ENCODE measurements at places on chromosomes 12 and 14. TPM values are rescaled to one million over a fixed set of nuclear protein-coding genes. Genes with fewer than 3 reads are reported as not detected.
A peak's percentile ranks its signal among the peaks of the same experiment; 100 is the strongest.

DNA sequence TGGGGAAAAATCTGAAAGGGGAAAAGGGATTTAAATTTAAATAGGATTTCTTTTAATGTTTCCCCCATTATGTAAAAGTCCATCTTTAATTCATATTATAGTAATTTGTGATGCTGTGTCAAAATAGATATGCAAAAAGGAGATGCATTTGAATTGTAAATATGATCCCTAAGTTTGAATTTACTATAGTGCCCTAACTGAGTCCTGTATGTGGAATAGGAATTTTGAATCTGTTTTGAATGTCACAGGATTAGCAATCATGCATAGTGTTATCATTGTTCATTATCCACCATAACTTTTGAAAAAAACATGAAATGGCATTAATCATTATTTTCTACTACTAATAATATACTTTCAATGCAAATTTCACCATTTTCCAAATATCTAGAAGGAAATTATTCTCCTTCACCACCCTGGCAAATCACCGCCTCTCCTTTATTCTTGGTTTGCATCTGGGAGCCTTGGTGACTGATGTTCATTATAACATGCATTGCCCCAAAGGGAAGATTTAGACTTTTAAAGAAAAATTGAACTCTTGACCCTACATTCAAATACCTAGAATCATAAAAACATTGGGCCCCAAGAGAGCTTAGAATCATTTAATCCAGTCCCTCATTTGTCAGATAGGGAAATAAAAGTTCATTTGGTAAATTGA lies 341.5 kb upstream of the TMPO start:
- H3K36me3 ChIP-seq, result no peaks in the 10 kb centered on the region
- H3K4me1 ChIP-seq, result no peaks in the 10 kb centered on the region
- no peak overlapping the region for H3K4me3 ChIP-seq
- H3K27ac ChIP-seq, result no peak overlapping the region
- no peaks in the 10 kb centered on the region for H3K27me3 ChIP-seq
- no peak for DNase-seq

DNA sequence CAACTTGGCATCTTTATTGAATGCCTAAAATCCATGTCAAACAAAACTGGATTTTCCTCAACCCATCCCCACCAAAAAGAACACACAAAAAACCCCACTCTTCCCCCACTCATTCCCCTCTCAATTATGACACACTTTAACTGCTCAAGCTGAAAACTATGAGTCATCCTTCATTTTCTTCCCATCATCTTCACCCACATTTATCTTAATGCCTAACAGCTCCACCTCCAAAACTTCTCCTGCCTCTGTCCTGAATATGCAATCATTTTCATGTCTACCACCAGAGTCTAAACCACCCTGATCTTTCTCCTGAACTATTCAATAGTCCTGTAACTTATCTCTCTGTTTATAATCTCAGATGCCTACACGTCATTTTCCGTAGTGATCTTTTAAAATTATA lies 239.7 kb downstream of the BCAT1 start:
- no peaks in the 10 kb centered on the region for H3K36me3 ChIP-seq
- no peak overlapping the region for H3K27ac ChIP-seq
- H3K4me3 ChIP-seq, result no peak overlapping the region
- DNase-seq, result no peak

- H3K4me1 ChIP-seq, result no peaks in the 10 kb centered on the region
- no peaks in the 10 kb centered on the region for H3K27me3 ChIP-seq
- H3K36me3 ChIP-seq, result no peaks in the 10 kb centered on the region
- H3K27ac ChIP-seq, result peak overlapping the region; percentile 26
- DNase-seq, result no peak
Measured at GRCh38 chr14:23377573-23378563, 1.0 kb downstream of the CMTM5 start.

DNA sequence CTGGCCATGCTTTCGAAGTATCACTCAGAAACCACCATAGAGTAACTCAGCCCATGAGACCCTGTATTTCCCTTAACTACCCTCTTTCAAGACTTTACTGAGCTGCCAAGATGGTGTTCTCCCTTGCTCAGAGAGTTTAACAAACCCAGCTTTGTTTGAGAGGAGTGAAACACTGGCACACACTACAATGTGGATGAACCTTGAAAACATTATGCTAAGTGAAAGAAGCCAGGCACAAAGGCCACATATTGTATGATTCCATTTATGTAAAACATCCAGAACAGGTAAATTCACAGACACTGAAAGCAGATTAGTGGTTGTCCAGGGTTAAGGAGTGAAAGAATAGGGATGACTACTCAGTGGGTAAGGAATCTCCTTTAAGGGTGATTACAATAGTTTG lies 18.9 kb downstream of the SERPINA3 start:
- H3K27ac ChIP-seq, result no peak overlapping the region
- H3K27me3 ChIP-seq, result no peaks in the 10 kb centered on the region
- H3K4me1 ChIP-seq, result no peaks in the 10 kb centered on the region
- H3K36me3 ChIP-seq, result no peaks in the 10 kb centered on the region
- H3K4me3 ChIP-seq, result no peak overlapping the region

GRCh38 chr12:93234641-93235040 lies 143.1 kb upstream of the NUDT4 start:
- peaks cover 6% of the 10 kb centered on the region for H3K4me1 ChIP-seq
- H3K36me3 ChIP-seq, result no peaks in the 10 kb centered on the region
- peak; percentile 71 for DNase-seq
- peak overlapping the region; percentile 81 for H3K27ac ChIP-seq

- no peaks in the 10 kb centered on the region for H3K4me1 ChIP-seq
- H3K27me3 ChIP-seq, result no peaks in the 10 kb centered on the region
- H3K4me3 ChIP-seq, result no peak overlapping the region
- DNase-seq, result no peak
- H3K27ac ChIP-seq, result no peak overlapping the region
Measured at GRCh38 chr14:96676166-96676565, 121.0 kb upstream of the VRK1 start.

DNA sequence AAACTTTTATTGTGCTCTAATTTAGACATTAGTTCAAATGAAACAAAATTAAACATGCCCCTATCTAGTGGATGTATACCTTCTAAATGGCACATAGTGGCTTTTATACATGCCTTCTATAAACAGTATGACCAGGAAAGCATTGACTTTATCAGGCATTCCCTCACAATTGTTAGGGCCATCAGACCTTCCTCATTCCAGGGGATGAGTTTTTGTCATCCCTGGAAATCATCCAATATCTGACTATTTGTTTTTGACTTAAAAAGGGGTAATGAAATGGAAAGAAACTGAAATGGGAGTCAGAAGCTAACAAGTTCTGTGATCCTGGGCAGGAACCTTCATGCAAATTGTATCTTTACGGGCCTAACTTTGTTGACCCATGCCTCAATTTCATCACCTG lies 58.0 kb downstream of the BICDL1 start:
- H3K4me3 ChIP-seq, result no peak overlapping the region
- no peak for DNase-seq
- H3K27me3 ChIP-seq, result no peaks in the 10 kb centered on the region

DNA sequence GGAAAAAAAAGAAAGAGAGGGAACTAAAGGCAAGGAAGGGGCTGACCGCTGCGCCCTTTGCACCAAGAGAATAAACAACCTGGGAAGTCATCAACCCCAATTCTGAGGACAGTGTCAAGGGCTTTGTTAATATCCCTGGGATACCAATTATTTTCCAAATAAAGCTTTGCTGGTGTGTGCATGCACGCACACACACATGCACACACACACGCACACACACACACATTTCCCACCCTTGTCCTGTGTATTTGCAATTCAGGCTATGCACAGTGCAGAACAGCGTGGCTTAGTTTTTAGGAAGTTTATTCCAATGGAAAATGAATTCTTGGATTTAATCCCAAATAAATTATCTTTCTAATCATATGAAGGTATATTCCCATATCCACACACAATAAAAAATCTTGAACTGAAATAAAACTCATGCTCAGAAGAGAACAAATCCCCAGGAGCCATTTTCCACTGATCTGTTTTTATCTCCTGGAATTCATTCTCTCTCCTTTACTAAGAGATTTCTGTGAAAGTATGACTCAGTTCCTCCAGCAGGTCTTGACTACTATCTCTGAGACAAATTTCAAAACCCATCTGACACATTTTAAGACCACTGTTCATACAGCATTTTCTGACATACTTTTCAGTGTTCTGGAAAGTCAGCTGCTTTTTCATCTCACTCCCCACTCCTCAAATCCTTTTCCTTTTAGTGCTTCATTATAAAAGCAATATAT lies 334.4 kb upstream of the ATP2B1 start:
- no peak for DNase-seq
- no peaks in the 10 kb centered on the region for H3K36me3 ChIP-seq
- no peaks in the 10 kb centered on the region for H3K4me1 ChIP-seq
- H3K27ac ChIP-seq, result no peak overlapping the region
- no peaks in the 10 kb centered on the region for H3K27me3 ChIP-seq

GRCh38 chr12:124036657-124037109 lies 63.7 kb downstream of the ZNF664 start:
- H3K4me3 ChIP-seq, result no peak overlapping the region
- no peak overlapping the region for H3K27ac ChIP-seq
- no peak for DNase-seq
- no peaks in the 10 kb centered on the region for H3K27me3 ChIP-seq

DNA sequence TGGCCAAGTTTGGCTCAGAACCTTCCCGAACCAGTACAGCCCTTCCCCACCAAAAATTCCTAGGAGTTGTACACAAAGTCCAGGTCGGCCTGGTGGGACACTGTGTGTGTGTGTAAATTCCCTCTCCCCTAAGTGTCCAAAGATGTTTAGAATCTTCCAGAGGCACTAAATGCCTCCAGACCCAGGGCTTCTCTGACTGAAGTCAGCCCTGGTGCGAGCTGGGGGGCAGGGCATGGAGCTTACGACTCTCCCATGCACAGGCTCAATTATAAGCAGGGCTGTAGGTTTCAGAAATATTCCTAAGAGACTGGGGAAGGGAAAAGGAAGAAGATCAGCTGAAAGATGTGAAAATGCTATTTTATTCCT lies 106.9 kb upstream of the ATF7IP start:
- no peak overlapping the region for H3K4me3 ChIP-seq
- DNase-seq, result no peak
- no peaks in the 10 kb centered on the region for H3K27me3 ChIP-seq
- H3K27ac ChIP-seq, result peak overlapping the region; percentile 87
- H3K36me3 ChIP-seq, result no peaks in the 10 kb centered on the region
- H3K4me1 ChIP-seq, result peaks cover 41% of the 10 kb centered on the region

GRCh38 chr14:36807727-36808126 lies 146.1 kb downstream of the PAX9 start:
- no peak overlapping the region for H3K27ac ChIP-seq
- H3K4me3 ChIP-seq, result no peak overlapping the region
- H3K36me3 ChIP-seq, result no peaks in the 10 kb centered on the region

DNA sequence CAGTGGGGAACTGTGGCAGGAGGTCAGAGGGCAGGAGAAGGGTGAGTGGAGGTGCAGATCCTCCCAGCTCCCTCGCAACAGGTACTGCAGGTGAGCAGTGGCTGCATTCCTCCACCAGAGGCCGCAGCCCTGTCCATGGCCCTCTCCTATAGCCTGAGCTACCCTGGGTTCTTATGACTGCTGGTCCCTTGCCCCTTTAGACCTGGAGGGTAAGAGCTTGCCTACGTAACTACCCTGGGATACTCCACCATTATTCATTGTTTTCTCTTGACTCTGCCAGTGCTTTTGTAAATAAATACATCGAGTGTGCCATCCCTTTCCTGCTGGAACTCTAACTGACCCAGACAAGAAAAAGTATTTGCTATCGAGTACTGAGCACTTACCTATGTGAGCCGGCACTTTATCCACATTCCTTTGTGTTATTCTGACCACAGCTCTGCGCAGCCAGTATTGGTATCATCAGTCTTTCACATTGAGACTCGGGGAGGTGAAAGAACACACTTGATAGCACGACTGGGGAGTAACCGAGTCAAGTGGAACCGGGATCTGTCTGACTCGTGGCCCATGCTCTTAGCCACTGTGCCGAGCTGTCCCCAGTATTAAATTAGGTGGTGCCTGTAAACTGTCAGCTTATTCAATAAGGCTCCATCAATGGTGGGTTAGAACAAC lies 38.5 kb downstream of the LTBP2 start:
- no peaks in the 10 kb centered on the region for H3K27me3 ChIP-seq
- no peak overlapping the region for H3K4me3 ChIP-seq
- DNase-seq, result no peak
- peak overlapping the region; percentile 91 for H3K27ac ChIP-seq
- peaks cover 92% of the 10 kb centered on the region for H3K4me1 ChIP-seq
- H3K36me3 ChIP-seq, result no peaks in the 10 kb centered on the region

DNA sequence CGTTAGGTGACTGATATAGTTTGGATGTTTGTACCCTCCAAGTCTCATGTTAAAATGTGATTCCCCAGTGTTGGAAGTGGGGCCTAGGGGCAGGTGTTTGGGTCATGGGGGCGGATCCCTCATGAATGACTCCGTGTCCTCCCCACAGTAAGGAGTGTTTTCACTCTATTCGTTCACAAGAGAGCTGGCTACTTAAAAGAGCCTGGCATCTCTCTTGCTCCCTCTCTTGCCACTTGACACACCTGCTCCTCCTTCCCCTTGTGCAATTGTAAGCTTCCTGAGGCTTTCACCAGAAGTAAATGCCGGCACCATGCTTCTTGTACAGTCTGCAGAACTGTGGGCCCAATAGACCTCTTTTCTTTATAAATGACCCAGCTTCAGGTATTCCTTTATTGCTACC lies 2.6 kb downstream of the IFI27L2 start:
- H3K27ac ChIP-seq, result no peak overlapping the region
- H3K36me3 ChIP-seq, result no peaks in the 10 kb centered on the region
- H3K4me3 ChIP-seq, result no peak overlapping the region

- no peak for DNase-seq
- H3K4me3 ChIP-seq, result no peak overlapping the region
- H3K4me1 ChIP-seq, result no peaks in the 10 kb centered on the region
- H3K27ac ChIP-seq, result no peak overlapping the region
- no peaks in the 10 kb centered on the region for H3K36me3 ChIP-seq
Measured at GRCh38 chr14:55532645-55533344, 47.2 kb upstream of the KTN1 start.

ACRBP gene
- 10.6 TPM for total RNA-seq

DNAH10 gene
- not detected for total RNA-seq

CLEC4C gene
- total RNA-seq, result not detected
